ENCODE measurements at places on chromosomes 3 and 15.

- DNase-seq, result no peak
Observed at GRCh38 chr3:159857840-159858239, 130.8 kb upstream of the IL12A start.

DNA sequence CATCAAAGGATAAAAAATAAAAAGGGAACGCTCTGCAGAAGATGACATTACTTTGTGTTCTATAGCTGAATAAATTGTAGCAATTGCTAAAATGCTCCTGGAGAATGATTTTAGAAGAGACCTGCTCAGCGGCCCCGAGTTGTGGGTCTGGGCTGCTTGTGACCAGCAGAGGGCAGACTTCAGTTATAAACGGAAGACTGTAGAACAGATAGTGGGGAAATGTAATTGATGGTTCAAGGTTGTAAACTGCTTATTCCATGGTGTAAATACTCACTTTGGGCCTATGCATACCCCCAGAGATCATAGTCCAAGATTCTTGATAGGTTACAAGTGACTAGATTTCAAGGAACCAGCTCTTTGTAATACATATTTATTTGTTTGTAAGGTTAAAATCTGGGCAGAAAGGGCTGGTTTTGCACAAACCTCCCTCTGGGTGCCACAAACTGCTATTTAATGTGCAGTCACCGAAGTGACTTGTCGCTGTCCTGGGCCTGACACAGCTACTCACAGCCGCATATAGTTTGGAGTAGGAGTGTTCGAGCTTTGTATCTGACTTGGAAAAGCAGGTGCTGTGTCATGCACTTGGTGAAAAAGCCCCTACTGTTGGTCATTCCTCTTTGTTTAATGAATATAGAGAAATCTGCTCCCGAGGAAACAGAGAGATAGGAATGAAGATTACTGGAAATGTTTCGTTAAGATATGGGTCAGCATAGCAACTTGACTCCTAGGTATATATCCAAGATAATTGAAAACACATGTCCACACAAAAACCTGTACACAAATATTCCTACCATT lies 34.7 kb upstream of the NDUFB4 start:
- DNase-seq, result peak; percentile 80

GRCh38 chr15:47586653-47587224 lies 130.6 kb upstream of the SEMA6D start:
- DNase-seq, result no peak

- no peak for DNase-seq
Observed at GRCh38 chr15:39717134-39717533, 65.5 kb downstream of the FSIP1 start.

DNA sequence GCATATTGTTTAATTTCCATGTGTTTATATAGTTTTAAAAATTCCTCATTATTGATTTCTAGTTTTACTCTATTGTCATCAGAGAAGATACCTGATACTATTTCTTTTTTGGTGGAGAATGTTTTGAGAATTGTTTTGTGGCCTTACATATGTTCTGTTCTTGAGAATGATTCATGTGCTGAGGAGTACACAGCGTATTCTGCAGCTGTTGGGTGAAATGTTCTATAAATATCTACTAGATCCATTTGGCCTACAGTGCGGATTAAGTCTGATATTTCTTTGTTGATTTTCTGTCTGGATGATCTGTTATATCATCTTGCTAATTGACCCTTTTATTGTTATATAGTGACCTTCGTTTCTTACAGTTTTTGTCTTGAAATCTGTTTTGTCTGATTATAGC lies 109.7 kb downstream of the UBE2E2 start:
- no peak for DNase-seq

DNA sequence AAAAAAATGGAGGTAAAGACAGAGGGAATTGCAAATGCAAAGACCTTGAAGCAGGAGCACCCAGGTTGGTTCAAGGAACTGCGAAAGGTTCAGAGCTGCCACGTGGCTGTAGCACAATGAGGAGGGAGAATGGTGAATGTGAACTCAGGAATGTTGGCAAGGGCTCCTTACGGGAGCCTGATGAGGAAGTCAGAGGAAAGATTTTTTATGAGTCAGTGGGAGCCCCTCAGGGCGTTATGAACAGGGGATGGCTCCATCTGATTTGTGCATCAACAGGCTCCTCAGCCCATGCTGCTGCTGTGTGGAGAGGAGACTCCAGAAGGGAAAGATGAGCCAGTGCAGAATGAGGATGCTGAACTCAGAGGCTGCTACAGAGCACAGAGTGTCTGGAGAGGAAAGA lies 194.4 kb downstream of the ARRDC4 start:
- no peak for DNase-seq

- DNase-seq, result no peak
Observed at GRCh38 chr3:172973799-172974198, 167.2 kb downstream of the SPATA16 start.

- no peak for DNase-seq
Observed at GRCh38 chr3:70849911-70850699, 537.7 kb upstream of the MDFIC2 start.

- no peak for DNase-seq
Observed at GRCh38 chr3:98565237-98565643, 28.2 kb downstream of the CPOX start.

DNA sequence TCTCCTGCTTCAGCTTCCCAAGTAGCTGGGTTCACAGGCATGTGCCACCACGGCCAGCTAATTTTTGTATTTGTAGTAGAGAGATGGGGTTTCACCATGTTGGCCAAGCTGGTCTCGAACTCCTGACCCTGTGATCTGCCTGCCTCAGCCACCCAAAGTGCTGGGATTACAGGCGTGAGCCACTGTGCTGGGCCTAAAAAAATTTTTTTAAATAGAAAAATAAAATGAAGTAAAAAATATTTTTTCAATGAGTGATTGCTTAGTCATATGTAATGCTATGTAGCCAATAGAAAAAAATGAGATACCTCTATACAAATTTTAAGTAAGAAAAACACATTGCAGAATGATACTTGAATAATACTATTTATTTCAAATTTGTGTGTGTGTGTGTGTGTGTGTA lies 27.9 kb upstream of the SLC30A4 start:
- DNase-seq, result no peak

- no peak for DNase-seq
Observed at GRCh38 chr3:144556392-144556791, 584.8 kb downstream of the DIPK2A start.

Measured in suprapubic skin (tissue), 4 donors.